ENCODE measurements at places on chromosomes 1 and 21.

- no peak for DNase-seq
Measured at GRCh38 chr1:244340396-244340795, 111.3 kb downstream of the ADSS2 start.

- DNase-seq, result peak; percentile 96
Measured at GRCh38 chr1:42841010-42841409, 5.4 kb upstream of the ZNF691 start.

DNA sequence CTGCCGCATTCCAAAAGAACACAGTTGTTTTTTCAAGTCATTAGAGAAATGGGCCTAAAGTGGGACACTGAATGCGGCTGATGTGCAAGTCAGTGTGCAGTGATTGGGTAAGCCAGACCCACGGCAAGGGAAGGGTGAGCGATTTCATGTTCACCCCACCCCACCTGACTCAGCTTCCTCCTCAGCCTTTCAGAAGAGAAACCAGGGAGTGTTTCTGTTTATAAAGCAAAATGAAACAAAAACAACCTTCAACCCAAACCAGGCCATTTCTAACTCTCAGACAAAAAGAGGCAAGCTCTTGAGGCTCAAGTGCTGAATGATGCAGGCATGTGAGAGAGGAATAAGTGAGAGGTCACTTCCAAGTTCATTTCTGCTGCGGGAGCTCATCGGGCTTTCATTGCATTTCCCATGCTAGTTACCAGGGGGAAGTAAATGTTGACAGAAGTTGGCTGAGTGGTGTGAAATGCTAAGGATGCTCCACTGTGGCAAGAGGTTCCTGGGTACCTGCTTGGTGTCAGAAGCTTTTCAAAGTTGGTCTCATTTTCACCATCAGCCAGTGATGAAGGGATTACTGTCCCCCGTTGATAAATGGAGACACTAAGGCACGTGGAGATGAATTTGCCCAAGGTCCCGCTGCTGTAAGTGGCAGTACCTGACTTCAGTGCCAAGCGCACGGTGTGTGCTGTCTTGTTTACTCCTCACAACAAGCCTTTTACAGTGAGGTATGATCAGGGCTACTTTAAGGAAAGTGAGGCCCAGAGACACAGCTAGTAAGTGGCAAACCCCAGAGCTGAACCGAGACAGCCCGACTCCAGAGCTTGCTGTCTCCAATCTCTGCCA lies 29.1 kb downstream of the STPG1 start:
- no peak for DNase-seq

- no peak for DNase-seq
Measured at GRCh38 chr1:115445090-115445489, 107.0 kb upstream of the NGF start.

GRCh38 chr1:7539769-7540175 lies 231.3 kb upstream of the VAMP3 start:
- peak; percentile 44 for DNase-seq

GRCh38 chr1:25117233-25117823 lies 115.0 kb downstream of the SYF2 start:
- DNase-seq, result no peak

- DNase-seq, result peak; percentile 76
Measured at GRCh38 chr1:50665413-50665812, 242.2 kb upstream of the DMRTA2 start.

DNA sequence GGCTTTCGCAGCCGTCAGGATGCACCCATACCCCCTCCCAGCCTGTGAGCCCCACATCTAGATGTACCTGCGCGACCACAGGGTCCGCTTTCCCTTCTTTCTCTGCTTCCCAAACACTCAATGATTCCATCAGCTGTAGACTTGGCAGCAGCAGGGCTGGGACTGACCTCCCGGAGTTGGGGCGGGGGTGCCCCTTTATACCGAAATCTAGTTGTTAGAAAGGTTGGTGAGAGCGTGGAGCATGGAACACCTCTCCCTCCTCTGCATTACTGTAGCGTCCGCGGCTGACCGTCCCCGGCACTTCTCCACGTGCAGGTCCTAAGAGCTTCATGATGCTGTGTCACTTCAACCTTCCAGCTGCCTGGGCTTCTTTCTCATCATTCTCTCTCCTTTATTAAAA lies 21.1 kb upstream of the ACTRT2 start:
- DNase-seq, result no peak

GRCh38 chr1:220895412-220895946 lies 16.2 kb downstream of the HLX start:
- no peak for DNase-seq

GRCh38 chr1:27507960-27508665 lies 18.1 kb upstream of the WASF2 start:
- DNase-seq, result peak; percentile 51

GRCh38 chr21:16145479-16145878 lies 415.7 kb downstream of the USP25 start:
- DNase-seq, result no peak

GRCh38 chr1:160220301-160220700 lies 15.1 kb downstream of the PEA15 start:
- no peak for DNase-seq

- no peak for DNase-seq
Measured at GRCh38 chr21:26813426-26813998, 31.7 kb downstream of the ADAMTS1 start.

GRCh38 chr1:221204055-221204833 lies 325.0 kb downstream of the HLX start:
- DNase-seq, result peak; percentile 87

DNA sequence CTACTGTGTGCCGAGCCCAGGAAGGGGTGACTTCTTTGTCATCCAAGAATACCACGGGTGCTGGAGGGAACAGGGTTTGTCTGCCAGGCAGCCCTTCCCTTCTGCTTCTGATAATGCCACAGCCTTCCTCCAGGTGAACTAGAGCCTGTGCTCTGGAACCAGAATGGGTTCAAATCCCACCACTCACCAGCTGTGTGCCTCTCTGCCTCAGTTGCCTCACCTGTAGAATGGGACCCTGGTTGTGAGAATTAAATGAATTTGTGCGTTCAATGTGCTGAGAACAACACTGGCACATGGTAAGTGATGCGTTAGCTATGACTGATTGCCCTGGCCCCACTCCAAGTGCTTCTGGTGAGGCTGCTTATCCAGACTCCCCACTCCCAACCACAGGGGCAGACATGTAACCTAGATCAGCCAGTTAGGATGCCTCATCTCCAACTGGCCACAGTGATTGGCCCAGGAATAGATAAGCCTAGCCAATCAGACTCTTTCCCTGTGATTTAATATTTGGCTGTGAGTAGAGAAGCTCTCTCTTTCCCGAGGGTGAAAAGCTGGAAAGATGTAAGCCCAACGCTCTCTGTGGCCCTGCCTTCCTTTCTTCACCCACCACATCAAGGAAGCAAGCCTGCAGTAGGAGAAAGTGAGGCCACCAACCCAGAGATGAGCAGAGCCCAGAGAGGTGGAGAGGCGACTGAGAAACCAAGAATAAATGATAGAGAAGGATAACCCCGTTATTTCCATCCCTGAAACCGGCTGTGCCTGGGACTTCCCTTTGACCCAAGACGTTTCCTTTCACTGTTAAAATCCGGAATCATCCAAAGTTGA lies 20.8 kb upstream of the LAPTM5 start:
- DNase-seq, result peak; percentile 34

DNA sequence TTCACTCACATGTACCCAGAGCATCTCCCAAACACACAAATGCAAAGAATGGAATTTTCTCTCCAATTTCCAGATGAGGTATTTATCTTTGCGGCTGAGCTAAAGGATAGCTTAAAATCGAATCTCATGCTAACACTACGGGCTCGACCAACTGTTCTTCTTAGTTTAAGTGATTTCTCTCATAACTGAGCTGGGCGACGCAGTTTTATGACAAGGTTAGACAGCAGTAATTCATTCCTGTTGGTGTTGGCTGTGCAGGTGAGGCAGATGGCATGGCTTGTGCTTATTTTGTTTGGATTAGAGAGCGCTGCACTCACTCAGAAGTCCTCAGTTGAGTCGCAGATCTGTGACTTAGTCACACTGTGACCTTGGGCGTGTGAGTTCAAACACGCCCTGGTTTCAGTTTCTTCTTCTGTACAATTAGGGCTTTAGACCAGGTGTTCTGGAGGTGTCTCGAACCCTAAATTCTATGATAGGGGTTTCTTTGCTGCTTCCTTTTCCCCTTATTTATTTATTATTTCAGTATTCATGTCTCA lies 41.5 kb upstream of the MRPS6 start:
- DNase-seq, result no peak

DNA sequence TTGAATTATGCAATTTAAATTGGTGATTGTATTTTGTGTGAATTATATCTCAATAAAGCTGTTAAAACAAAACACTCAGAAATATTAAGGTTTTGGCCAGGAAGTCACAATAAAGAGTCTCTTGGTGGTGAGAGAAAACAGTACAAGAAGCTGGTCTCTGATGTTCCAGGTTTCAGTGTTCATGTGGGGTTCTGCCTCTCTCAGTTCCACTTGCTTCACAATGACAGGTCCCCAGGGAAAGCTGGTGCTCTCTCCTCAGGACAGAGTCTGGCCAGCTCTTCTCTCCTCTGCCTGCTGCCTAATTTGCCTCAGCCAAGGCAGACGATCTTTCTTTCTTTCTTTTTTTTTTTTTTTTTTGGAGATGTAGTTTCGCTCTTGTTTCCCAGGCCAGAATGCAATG lies 342.9 kb upstream of the PLXNA2 start:
- DNase-seq, result no peak

GRCh38 chr1:36864823-36865601 lies 169.3 kb downstream of the GRIK3 start:
- no peak for DNase-seq

GRCh38 chr21:32819694-32820093 lies 48.1 kb upstream of the PAXBP1 start:
- no peak for DNase-seq

DNA sequence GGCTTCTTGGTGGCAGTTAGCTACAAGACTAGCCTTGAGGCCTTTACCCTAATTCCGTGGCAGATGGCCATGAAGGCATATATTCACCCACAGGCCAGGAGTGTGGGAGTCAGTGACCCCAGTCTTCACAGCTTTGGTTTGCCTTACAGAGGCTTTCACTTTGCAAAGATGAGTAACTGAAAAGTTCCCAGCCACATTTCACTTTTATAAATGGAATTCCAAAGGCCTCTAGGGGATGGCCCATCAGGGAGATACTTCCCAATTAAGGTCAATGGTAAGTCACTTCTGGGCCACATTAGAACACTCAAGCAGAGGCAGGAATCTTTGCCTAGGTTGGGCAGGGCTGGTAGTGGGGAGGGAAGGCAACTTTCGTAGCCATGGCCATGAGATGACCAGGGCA lies 13.1 kb upstream of the HEYL start:
- no peak for DNase-seq

GRCh38 chr1:198936371-198937083 lies 297.7 kb downstream of the PTPRC start:
- DNase-seq, result no peak

DNA sequence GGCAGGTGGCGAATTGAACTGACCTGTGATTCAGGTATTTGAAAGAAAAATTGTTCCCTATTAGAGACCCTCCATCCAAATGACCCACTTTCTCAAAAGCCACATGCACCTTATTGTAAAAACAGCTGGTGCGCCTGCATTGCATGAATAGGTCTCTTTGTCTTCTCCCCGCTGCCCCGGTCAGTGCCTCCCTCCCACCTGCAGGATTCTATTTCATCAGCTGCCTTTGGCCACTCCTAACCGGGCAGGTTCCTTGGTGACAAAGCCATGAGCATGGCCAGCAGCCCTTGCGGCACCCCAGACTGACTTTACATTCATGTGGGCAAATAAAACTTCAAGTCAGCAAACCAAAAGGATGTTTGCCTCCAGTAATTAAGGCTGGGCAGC lies 6.4 kb downstream of the TMPRSS3 start:
- no peak for DNase-seq

- no peak for DNase-seq
Measured at GRCh38 chr1:12178511-12178910, 11.7 kb downstream of the TNFRSF1B start.

DNA sequence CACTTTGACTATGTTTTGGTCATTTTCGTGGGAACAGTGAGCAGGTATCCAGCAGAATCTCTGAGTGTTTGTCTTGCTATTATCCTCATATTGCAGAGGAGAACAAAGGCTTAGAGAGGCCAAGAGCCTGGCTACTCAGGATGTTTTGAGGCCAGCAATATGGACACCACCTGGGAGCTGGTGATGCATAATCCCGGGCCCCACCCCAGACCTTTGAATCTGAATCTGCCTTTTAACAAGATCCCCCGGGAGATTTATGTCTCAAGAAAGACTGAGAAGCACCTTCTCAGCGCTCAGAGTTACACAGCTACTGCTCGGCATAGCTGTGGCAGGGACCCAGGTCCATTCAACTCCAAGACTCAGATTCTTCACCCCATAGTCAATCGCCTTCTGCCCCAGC lies 72.8 kb downstream of the PTPRU start:
- no peak for DNase-seq

DNA sequence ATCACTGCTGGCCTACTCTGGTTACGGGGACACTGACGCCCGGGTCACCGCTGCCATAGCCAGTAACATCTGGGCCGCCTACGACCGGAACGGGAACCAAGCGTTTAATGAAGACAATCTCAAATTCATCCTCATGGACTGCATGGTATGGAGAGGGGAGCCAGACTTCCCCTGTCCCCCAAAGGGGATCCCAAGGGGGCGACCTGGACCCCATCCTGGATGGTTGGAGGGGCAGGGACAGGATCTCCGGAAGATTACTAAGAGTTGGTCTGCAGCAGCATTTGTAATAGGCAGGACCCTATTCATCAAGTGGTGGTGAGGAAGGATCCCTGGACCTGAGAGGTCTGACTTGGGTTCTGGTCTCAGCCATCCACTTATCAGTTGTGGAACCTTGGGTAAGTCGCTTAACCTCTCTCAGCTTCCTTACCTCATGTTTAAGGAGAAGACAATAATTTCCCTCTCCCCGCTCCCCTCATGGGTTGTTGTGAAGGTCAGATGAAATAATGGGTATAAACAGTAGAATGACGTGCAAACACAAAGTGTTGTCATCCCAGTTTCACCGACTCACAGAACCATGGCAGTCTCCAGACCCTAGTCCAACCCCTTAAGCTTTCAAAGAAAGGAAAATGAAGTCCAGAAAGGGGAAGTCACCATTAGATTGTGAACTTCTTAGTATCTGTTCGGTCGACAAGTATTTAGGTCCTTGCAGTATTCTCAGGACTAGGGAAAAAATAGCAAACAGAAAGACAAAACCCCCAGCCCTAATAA lies 883 bp downstream of the LAMTOR2 start:
- DNase-seq, result no peak

- no peak for DNase-seq
Measured at GRCh38 chr1:3106216-3106615, 37.2 kb downstream of the PRDM16 start.

Measured in LNCaP clone FGC (cell line).